Astrocyte of the hippocampus (primary cell): ENCODE measurements at places on chromosomes 7 and 10.

DNA sequence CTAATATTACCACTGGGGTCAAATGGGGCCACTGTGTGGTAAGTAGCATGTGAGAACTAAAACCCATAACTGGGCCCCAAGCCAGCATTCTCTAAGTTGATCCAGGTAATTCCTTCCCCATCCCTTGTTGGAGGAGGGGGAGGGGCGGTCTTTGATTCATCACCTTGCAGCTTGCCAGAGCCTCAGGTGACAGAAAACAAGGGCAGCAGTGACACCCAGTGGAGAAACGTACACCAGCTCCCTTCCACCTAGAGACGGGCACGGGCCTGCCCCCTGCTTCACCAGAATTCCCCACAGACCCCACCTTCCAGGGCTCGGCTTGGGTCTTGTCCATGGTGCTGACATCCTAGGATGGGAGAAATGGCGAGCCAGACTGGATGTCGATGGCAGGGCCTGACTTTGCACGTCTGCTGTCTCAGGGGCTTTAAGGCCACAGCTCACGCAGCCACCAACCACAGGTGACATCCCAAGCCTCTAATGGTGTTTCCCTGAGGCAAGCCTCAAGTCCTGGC, 102.0 kb downstream of the STRA8 start:
- DNase-seq, result peak; percentile 93

- no peak for DNase-seq
Measured at GRCh38 chr10:78764846-78765430, 303.8 kb upstream of the ZMIZ1 start.

- DNase-seq, result no peak
Measured at GRCh38 chr10:132484922-132485321, 52.7 kb upstream of the INPP5A start.

DNA sequence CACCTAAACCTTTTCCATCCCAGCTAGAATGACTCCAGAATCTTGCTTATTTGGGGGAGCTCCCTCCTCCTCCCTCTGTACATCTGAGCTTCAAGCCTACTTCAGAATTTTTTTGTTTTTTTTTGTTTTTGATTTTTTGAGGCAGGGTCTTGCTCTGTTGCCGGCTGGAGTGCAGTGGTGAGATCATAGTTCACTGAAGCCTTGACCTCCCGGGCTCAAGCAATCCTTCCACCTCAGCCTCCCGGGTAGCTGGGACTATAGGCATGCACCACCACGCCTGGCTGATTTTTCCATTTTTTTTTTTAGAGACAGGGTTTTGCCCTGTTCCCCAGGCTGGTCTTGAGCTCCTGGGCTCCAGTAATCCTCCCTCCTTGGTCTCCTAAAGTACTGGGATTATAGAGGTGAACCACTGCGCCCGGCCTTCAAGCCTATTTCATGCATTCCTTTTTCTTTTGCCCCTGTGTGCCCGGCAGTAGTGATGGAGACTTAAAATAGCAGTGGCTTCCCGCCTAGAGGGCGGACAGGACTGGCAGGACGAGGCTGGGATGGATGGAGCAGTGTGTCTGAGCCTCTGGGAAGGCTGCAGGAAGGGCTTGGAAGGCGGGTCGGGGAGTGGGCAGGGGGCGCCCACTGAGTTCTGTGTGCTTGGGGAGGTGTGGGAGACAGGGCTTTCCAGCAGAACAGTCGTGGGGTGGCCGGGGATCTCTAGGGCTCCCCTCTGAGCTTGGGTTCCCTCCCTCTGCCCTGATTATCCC, 8.8 kb downstream of the CUX1 start:
- no peak for DNase-seq

DNA sequence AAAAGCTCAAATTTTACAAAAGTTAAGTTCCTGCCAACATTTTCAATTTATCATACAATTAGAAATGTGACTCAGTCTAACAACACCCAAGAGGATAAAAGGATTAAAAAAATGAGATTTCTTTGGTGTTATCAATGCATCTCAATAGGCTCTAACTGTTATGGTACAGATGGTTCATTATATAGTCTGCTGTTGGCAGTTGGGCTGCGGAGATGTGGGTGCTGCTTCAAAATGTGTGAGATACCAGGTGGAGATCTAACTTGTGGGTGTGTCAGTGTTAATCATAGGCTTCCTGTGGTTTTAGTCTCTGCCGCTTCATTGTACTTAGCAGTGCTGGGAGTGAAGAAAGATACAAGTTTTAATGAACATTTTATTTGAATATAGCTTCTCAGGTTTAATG, 231.2 kb downstream of the EXOC4 start:
- peak; percentile 34 for DNase-seq

DNA sequence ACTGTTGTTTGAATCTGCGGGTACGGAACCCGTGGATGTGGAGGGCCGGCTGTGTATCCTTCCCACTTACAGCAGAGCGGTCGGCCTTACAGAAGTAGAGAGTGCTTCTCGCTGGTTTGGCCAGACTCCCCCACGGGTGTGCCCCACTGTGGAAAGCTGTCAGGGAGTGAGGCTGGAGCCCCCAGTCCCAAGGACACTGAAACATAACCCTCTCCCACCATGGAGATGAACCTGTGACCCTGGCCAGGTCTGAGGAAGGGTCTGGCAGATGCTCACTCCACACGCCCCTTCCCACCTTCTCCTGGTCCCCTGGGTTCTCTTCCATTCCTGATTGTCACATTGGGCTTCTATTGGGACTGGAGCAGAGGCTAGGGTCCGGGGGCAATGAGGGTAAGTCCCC, 39.6 kb downstream of the TSPAN15 start:
- no peak for DNase-seq
